ENCODE measurements at places on chromosomes 1 and 21.

- no peak for DNase-seq
Measured at GRCh38 chr1:154749078-154749760, 120.9 kb downstream of the KCNN3 start.

DNA sequence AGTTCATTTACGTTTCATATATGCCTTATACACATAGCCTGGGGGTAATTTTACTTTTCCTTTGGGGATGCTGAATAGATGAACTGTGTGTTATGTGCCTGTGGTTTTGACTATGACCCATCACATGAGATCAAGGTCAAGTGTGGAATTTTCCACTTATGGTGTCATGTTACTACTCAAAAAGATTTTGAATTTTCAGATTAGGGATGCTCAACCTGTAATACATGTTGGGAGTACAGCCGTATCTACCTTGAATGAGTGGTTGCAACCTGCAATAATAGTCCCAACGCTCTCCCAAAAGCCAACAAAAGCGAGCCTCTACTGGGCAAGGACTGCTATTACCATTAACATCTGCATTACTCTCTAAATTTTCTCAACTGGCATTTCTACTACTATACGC is 68.5 kb upstream of the SDC3 start:
- DNase-seq: no peak

- no peak for DNase-seq
Measured at GRCh38 chr21:25842925-25843324, 108.2 kb downstream of the GABPA start.

DNA sequence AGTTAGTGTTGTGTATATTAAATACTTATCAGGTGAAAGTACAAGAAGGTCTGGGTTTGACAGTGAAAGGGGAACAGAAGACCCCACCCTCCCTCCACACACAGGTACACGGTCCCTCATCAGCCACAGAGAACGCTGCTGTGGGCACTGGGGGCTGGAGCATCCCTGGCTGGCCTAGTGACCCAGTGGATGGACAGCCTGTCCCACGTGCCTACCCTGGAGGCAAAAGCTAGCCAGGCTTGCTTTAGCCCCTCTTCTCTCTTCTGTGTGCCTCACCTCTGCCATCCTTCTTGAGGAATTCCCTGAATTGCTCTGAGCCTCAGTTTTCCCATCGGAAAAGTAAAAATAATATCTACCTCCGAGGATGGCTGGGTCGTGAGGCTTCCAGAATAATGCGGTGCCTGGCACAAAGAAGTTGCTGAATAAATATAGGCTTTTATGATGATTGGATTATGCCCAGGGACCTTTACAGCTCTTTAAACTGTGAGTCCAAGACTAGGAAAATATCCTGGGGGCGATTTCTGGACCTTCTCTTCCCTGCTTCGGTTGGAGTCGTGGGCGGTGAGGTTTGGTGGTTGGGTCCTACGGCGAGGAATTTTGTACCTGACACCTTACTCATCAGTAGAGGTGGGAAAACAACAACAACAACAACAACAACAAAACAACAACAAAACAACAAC is 918 bp downstream of the IFNLR1 start:
- DNase-seq: no peak

DNA sequence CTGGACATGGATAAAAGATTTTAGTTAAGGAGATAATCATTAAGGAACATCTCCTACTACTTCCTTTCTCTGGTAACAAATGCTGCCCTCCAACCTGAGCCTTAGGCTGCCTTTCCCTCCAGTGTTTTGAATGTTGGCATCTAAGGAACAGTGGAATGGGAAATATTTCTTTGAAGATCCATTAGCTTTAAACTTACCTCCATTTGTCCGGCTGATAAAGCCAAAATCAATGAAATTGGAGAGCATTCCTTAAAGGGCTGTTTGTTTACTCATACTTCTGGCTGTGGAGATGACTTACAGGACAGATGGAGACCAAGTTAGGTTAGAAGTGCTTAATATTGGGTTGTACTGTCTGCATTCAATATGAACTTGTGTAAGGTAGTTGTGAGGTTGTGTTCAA is 439.1 kb downstream of the PLA2G4A start:
- DNase-seq: no peak

- no peak for DNase-seq
Measured at GRCh38 chr1:190578526-190578925, 100.9 kb upstream of the BRINP3 start.

DNA sequence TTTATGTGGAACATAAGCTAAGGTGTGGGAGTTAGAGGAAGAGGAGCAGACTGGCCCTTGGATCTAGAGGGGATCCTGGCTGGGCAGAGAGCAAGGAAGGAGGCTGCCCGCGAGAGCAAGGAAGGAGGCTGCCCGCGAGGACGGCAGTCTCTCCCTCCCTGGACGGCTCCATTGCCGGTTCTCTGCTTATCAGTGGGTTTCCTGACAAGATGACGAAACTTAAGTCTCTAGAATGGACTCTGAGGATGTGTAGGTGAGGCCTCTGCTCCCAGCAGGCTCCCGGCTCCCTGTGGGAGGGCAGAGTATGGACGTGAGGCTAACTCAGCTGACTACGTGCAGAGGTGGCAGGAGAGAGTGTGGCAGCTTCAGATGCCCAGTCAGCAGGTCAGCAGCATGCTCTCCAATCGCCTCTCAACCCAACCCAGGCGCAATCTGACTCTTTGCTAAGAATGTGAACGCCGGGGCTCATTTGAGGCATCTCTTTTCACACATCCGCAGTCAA is 6.1 kb downstream of the MYBPHL start:
- DNase-seq: no peak

DNA sequence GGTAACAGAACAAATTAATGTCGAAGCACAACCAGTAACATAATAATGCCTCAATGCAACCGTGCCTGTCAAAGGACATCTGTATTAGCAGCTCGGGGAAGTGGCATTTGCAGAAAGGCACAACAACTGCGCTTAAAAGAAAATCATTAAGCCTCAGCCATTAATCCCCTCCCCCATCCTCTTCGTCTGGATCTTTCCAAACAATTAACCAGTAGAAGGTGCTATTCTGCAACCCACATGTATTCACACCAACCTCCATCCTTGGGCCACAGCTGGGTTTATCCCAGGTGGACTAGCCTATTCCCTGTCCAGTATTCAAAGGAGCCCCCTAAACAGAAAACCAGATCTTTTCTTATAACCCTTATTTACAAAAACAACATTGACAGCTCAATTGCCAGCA is 2.6 kb downstream of the RERE start:
- no peak for DNase-seq

DNA sequence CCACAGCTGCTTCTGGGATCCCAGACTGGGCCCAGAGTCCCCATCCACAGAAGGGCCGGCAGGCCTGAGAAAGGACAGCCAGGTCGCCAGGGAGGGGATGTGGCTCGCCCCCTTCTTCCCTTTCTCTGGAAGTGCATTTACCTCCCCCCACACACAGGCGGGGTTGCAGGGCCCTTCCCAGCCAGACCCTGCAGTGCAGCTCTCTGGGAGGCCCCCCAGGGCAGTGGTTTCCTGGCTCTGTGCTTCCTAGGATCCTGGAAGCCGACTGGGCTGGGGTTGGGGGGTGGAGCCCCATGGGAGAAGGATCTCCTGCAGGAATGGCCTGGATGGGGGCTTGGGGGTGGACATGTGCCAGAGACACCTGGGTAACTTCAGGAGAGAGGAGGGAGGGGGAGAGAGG is 4.2 kb upstream of the COL6A1 start:
- DNase-seq: no peak

DNA sequence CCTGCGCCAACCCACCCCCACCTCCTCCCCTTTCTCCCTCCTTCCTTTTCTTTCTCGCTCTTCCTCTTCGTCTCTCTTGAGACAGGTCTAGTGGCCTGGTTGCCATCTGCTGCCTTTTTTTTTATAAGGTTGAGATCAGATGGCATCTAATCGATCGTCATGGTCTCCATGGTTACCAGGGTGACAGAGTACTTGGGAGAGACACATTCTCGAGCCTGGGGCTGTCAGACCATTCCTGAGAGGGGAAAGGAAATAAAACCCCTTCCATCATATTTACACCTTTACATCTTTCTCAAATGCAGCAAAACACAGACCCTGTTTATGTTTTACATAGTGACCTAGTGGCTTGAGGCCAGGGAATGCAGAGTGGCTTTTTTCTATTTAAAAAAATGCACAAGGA is 53.5 kb upstream of the SLC22A15 start:
- no peak for DNase-seq

DNA sequence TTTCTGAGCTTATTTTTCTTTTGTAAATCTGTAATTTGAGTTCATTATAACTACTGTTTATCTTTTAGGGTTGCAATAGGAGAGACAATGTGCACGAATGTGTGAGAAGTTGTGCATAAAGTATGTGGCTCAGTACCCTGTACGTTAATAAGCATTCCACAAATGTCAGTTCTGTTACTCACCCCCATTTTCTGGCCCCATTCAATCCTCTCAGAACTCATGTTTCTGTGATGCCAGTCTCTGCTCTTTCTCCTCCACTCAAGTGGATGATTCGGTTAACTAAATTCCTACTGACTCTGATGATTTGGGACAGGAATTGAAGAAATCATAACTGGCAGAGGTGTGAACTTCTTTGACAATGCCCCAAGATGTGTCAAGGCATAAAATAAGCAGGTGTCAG is 10.2 kb upstream of the DMRTB1 start:
- DNase-seq: no peak

GRCh38 chr1:12246584-12246983 is 16.8 kb downstream of the VPS13D start:
- no peak for DNase-seq

DNA sequence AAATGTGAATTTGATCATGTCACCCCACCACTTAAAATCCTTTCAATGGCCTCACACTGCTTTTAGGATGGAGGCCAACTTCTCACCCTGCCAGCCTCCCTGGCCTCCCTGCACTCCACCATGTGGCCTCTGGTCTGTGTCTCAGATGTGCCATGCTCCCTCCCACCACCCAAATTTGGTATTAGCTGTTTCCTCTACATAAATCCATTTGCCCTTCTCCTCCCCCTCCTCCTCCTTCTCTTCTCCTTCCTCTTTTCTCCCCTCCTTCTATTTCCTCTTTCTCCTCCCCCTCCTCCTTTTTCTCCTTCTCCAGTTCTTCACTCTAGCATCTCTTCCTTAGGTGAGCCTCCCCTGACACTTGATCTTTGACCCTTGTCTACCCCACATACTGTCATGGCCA is 16.7 kb upstream of the GUCA2B start:
- no peak for DNase-seq

- DNase-seq: no peak
Measured at GRCh38 chr1:168293356-168293755, 12.7 kb downstream of the TBX19 start.

DNA sequence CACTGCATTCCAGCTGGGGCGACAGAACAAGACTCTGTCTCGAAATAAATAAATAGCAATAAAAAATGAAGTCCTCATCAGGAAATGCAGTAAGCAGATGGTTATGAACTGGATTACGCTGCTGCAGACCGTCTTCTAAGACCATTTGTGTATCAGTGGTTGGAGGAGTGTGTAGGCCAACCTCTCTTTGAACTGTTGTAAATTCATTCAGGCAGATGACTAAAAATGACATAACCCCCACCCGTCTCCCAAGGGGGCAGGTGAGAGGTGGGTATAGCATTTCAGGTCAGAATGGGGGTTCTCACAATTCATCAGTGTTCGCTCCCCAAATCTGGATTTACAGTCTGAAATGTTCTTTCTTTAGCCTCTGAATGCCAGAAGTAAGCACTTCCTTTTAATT is 177.3 kb downstream of the KIF26B start:
- no peak for DNase-seq

DNA sequence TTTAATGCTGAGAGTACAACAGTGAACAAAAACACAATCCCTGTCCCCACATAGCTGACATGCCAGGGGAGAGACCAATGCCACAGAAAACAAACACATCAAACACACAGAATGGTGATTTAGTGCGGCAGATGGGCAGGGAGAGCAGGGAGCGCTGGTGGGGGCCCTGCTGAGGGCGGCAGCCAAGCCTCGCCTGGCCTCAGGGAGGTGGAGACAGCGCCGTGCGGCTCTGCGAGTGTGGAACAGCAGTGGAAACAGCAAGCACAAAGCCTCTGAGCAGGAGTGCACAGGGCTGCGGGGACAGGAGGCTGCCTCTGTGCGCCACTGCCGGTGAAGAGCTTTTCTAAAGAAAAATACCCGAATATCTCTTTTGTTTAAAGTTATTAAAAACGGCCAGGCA is 17.0 kb downstream of the MCM3AP start:
- no peak for DNase-seq

DNA sequence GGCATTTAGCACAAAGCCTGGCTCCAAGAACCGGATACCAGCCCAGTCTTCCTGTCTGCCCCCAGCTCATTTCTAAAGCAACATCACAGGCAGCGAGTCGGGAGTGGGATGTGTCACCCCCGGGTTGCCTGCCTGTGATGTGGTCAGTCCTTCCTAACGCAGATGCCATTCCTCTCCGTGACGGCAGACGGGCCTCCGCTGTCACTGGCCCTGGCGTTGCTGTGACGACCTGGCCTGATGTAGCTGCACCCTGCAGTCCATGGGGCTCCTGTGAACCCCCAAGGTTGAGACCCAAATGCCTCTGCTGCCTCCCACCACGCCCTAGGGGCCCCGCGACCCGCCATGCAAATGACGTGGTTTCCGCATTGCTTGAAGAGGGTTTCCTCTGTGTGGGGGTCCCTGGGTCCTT is 12.3 kb downstream of the TNFRSF1B start:
- DNase-seq: no peak

DNA sequence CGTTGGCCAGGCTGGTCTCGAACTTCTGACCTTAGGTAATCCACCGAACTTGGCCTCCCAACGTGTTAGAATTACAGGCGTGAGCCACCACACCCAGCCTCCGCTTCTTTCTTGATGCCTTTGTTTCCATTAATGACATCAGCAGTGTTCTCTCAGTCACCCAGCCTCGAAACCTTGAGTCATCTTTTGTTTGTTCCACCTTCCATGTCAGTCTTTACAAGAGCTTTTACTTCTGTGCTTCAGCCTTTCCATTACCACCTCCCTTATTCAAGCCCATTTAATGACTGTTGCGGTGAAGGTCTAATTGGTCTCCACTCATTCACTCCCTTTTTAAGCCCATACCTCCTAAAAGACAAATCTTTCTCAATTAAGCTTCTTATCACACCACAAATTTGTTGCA is 146.6 kb upstream of the ADGRL2 start:
- DNase-seq: no peak

GRCh38 chr1:186155594-186155993 is 219.5 kb downstream of the TPR start:
- DNase-seq: no peak

- no peak for DNase-seq
Measured at GRCh38 chr1:194279975-194280374, 1093.6 kb upstream of the B3GALT2 start.

- no peak for DNase-seq
Measured at GRCh38 chr1:187001198-187001889, 172.6 kb downstream of the PLA2G4A start.

- DNase-seq: no peak
Measured at GRCh38 chr1:219959540-219960203, 31.3 kb upstream of the SLC30A10 start.

DNA sequence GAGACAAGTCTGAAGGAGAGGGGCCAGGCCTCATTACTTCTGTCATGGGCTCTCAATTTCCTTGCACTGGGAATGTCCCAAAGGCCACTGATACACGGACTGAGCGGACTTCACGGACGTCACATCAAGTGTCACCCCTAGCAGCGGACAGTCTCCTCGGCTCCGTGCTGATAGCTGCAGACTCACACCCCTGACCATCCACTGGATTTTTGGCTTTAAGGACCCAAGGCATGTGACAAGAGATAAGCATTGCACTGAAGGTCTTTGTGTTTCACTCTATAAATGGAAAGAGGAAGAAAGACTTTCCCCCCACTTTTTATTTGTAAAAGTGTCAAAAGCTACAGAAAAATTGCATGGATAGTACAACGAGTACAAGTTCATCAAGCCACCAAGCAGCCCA is 200.4 kb upstream of the FGGY start:
- no peak for DNase-seq

- DNase-seq: no peak
Measured at GRCh38 chr1:177953549-177953948, 16.3 kb downstream of the SEC16B start.
